Activated CD4-positive, alpha-beta memory T cell treated with anti-CD3 and anti-CD28 coated beads, Interleukin-2, amount 10 ng/mL, durations not matched to agents 7 days and 5 days (primary cell): ENCODE measurements at places on chromosomes 13 and 19. TPM values are rescaled to one million over a fixed set of nuclear protein-coding genes. Genes with fewer than 3 reads are reported as not detected.
A peak's percentile ranks its signal among the peaks of the same experiment; 100 is the strongest.

ZNF98 gene
- not detected for total RNA-seq

METTL21C gene
- total RNA-seq, result not detected

RFPL4AL1 gene
- not detected for total RNA-seq

CD320 gene
- total RNA-seq, result 37.7 TPM

ZNF471 gene
- total RNA-seq, result 0.28 TPM

KIR2DL3 gene
- not detected for total RNA-seq

ZIC2 gene
- total RNA-seq, result 0.50 TPM

EBI3 gene
- 4.0 TPM for total RNA-seq

GRCh38 chr13:87669379-87669978, 1.7 kb upstream of the SLITRK5 start:
- DNase-seq, result no peak

DNA sequence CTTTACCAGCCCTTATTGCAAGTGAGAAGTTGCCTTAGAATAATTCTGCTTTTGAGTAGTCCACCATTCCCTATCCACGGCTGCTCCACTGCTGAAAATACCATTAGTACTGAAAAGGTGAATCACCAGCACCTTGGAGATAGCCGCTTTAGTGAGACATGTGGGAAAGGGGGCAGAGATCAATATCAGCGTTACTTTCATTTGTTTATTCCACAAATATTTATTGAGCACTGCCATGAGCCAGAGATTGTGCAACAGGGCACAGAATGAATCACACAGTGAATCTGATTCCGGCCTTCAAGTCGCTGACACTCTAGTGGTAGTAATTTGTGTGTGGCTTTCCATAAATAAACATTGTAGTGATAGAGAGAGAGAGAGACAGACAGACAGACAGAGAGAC, 31.5 kb upstream of the MYO16 start:
- DNase-seq, result no peak

DNA sequence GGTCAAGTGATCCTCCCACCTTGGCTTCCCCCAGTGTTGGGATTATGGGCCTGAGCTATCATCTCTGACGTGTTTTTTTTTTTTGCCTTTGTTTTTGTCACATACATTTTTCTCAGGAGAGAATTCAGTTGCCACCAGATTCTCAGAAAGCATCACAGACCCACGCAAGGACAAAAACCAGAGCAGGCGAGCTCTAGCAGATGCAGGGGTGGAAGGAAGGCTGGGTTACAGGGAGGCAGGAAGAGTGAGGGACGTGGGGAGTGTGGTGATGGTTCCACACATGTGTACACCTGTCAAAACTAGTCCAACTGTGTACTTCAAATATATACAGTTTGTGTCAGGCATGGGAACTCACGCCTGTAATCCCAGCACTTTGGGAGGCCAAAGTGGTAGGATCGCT, 4.3 kb downstream of the TMEM161A start:
- DNase-seq, result no peak

DNA sequence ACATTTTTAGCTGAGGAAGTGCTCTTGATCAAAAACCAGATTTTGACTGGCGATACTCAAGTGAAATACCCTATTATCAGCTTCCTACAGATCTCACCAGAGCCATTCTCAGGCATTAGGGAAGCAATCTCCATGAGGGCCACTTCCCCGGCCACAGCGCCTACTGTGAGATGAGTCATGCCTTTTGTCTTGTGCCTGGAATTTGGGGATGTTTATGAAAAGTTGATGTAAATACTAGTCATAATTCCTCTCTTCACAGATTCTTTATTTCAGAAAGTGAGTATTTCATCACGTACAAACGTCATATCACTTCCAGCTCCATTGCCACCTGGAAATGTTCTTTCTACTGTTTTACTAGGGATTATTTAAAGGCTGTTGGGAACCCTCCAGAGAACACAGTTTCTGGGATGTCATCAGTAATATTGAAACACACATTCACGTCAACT, 25.3 kb upstream of the SLC46A3 start:
- DNase-seq, result no peak

- DNase-seq, result no peak
Measured at GRCh38 chr19:12899891-12900518, 9.0 kb downstream of the GCDH start.

DNA sequence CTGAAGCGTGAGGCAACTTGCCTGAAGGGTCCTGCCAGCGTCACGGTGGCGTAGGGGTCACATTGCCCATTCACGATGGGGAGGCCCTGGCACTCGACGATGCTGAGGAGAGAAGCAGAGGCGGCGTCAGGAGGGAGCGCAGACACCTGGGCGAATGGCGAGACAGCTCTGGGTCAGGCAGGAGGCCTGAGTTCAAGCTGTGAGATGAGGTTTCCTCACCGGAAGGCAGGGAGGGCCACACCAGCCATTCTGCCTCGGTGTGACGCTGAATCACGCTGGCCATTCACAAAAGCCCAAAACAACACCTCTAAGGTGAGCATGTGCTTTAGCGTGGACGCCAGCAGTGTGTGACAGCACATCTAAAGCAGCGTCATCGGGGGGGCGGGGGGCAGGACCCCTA, 54.0 kb upstream of the C13orf46 start:
- DNase-seq, result no peak

DNA sequence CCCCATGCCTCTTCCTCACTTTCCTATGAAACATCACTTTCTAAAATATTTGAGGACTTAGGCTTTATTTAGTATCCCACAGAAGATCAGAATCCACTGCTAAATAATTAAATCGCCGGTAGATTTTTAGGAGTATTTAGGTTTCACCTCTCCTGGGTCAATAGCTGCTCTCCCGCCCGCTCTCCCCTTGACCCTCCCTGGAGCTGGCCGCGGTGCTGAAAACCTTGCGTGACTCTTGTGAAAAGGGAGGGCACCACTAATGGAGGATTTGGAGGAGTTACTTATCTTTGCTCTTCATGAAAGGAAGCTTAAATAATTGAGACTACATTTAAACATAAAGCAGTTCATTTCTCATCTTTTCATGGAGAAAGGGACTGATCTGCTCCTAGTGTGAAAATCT, 14.1 kb downstream of the POU4F1 start:
- DNase-seq, result no peak

DNA sequence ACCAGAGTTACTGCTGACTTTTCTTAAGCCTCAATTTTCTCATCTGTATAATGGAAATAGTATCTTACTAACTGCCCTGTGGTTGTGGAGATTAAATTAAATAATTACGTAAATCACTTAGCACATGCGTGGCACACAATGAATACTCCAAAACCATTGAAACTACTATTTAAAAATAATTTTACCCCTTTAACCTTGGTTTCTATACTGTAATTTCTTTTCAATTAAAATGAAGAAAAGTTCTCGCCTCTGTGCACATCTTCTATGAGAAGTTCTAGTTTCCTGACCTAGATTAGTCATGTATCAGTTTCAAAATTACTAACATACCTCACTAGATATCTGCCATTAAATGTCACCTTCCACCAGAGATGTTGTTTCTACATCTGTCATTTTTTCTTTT, 5.7 kb downstream of the SLITRK1 start:
- DNase-seq, result no peak

- no peak for DNase-seq
Measured at GRCh38 chr19:48638831-48639381, 1.7 kb upstream of the DBP start.

GRCh38 chr13:107764046-107764445, 451.3 kb downstream of the LIG4 start:
- no peak for DNase-seq

DNA sequence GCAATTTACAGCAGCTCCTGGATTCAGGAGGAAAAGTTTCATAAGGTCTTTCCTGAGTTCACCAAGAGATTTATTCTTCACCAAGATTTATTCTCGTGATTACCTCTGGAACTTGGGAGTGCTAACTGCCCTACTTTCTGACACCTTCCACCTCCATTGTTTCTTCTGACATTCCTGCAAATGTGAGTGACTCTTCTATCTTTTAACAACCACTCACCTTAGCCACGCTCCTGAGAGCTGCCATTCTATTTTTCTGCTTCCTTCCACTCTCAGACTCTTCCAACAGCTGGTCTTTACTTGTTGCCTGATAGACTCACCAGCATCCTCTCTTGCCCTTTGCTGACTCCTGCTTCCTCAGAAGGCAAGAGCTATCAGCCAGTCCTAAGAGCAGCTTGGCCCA, 11.5 kb upstream of the CBY2 start:
- DNase-seq, result no peak

DNA sequence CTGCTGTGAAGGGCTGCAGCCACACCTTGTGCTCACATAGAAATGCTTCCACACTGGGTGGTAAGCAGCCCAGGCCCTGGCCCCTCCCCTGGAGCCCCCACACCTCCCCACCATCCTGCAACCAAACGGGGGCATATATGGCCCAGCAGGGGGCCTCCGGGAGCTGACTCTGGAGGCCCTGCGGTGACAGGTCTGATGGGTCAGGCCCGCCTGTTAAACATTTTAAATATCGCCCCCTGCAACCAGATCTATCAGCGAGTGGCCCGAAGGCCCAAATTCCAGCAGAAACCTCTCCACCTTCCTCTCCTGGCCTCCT, 48.0 kb upstream of the KATNAL1 start:
- DNase-seq, result no peak

DNA sequence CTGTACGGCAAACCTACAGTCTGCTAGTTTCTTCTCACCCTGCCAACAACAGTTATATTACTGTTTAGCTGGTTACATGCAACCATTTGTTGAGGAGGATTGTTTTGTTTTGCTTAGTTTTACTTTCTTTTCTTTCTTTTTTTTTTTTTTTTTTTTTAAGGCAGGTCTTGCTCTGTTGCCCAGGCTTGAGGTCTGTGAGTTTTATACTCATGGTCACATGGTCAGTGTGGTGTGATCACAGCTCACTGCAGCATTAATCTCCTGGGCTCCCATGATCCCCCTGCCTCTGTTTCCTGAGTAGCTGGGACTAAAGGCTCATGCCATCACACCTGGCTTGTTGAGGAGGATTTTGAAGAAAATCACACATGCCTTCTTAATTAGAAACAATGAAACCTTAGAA, 505.6 kb downstream of the GPC5 start:
- DNase-seq, result no peak

DNA sequence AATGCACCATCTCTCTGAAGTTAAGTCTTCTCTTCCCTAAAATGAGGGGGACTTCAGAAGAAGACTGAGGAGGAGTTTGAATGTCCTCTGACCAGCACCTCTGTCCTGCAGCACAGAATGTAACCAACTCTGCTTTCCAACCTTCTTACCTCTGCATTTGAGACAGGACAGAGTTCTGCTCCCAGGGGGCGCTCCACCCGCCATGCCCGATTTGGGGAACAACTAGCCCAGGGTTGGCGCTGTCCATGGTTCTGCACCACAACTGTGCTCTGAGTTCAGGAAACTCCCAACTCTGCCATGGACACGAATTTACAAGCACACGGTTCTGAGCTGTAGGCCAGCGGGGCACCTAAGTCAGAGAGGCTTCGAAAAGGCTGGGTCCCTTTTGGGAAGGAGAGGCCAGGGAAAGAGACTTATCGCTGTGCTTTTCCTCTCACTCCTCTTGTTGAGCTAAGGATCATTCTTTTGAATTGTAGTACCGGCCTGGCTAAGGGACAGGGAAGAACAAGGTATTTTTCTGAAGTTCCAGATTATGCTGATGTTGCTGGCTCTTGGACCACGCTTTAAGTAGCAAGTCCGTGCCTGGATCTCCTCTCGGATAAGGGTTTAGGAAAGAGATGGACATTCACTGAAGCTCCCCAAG, 22.2 kb downstream of the SIGLEC5 start:
- peak; percentile 66 for DNase-seq

DNA sequence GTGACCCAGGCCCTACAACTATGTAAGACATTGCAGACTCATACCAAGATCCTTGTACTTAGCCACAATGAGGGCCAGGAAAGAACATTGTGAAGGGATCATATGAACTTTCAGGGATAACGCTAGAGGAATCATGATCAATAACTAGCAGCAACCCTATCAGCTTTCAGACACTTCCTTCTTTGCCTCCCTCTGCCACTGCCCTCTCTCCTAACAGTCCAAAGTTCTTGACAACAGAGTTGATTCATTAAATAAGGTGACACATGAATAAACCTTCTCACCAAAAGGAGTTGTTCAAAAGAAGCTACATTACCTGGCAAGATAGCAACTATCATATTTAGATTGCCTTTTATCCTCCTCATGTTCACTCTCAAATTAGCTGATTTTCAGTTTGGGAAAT, 272.2 kb upstream of the DACH1 start:
- DNase-seq, result no peak

DNA sequence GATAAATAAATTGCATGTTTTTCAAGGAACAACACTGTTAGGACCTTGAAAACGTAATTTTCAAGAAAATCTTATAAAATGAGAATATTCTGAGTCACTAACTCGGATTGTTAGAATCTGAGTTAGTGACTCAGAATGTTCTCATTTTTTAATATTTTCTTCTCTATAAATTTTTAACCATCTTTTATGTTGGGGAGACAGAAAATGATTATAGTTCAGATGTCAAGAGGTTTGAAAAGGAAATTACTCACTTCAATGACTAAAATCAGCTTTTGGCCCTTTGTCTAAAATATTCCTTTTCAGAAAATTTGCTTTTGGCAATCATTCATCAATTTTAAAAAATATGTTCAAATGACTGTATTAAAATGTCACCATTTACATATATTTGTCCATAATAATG, 264.2 kb upstream of the EDNRB start:
- no peak for DNase-seq

DNA sequence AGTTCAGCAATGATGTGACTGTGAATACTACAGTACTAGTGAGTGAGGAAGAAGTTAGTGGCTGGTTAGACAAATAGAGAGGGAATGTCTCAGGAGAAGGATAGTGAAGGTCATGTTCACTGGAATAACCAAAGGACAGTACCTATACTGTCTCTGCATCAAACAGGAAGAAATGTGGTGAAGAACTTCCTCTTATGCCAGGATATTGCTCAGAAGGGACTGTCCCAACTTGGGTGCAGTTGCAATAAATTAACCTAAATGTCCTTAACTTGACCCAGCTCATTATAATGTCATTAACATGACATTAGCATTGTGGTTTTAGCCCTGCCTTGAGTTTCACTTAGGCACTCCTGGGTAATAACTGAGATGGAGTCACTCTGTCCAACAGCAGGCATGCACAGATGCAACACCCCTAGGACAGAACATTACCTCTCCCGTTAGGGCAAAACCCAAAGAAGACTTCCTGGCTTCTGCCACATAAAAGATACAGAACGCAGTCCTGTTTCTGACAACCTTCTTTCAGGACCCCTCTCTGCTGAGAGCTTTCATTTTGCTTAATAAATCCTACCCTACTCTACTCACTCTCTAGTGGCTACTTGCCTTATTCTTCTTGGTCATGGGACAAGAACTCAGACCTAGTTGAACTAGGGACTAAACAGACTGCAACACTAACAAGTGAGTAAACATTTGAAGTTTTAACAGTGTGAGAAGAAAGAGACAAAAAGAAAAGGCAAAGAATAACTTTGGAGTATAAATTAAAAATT, 1591.6 kb upstream of the MIR17HG start:
- DNase-seq, result no peak
